ENCODE measurements at places on chromosomes 11 and 22. TPM values are rescaled to one million over a fixed set of nuclear protein-coding genes. Genes with fewer than 3 reads are reported as not detected.

TRPC6 gene
- total RNA-seq = 13.9 TPM

TUB gene
- total RNA-seq = 5.2 TPM

ASCC2 gene
- total RNA-seq = 65.4 TPM

FAM83F gene
- 1.4 TPM for total RNA-seq

DNA sequence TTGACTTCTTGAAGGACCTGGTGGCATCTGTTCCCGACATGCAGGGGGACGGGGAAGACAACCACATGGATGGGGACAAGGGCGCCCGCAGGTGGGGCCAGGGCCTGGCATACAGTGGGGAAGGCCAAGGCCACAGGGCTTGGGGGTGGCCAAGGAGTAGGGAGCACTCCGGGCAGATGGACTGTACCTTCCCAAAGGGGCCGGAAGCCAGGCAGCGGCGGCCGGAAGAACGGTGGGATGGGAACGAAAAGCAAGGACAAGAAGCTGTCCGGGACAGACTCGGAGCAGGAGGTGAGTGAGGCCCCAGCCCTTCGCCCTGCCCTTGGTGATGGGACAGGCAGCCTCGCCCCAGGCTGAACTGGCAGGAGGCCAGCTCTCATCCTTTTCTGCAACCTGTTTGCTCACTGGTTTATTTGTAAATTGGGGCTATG lies 1.2 kb downstream of the DRAP1 start:
- peaks cover 42% of the 10 kb centered on the region for H3K4me1 ChIP-seq
- H3K27ac ChIP-seq = peak overlapping the region; percentile 88
- H3K36me3 ChIP-seq = peaks cover 28% of the 10 kb centered on the region

- H3K4me3 ChIP-seq = no peak overlapping the region
- no peak for DNase-seq
- H3K36me3 ChIP-seq = no peaks in the 10 kb centered on the region
- H3K27me3 ChIP-seq = peaks cover 50% of the 10 kb centered on the region
- no peak overlapping the region for H3K27ac ChIP-seq
Observed at GRCh38 chr22:48823941-48824340, 1003.7 kb downstream of the BRD1 start.

DNA sequence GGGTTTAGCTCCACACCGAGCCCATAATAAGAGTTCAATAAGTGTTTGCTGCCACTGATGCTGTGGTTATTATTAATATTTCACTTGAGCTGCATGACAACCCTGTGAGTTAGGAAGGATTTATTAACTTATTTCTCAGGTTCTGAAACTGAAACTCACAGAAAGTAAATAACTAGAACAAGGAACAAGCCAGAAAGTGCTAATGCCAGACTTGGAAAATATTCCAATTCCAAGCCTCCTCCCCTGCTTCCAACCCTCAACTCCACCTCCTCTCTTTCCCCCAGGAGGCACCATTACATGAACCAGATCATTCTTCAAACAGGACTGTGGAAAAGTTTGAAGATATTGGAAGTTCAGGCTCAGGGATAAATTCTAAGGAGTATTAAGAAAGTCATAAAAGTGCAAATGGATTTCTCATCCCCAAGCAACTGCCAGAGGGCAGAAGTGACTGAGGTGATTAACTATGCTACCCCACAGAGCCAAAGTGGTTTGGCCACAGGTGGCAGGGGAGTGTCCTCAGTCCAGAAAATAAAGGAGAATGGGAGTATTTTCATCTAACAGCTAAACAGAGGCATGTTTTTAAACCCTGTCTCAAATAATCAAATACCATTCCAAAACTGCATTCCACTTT lies 3.2 kb upstream of the FJX1 start:
- no peak overlapping the region for H3K27ac ChIP-seq
- DNase-seq = no peak
- H3K27me3 ChIP-seq = peaks cover 14% of the 10 kb centered on the region
- no peak overlapping the region for H3K4me3 ChIP-seq
- H3K36me3 ChIP-seq = no peaks in the 10 kb centered on the region

DNA sequence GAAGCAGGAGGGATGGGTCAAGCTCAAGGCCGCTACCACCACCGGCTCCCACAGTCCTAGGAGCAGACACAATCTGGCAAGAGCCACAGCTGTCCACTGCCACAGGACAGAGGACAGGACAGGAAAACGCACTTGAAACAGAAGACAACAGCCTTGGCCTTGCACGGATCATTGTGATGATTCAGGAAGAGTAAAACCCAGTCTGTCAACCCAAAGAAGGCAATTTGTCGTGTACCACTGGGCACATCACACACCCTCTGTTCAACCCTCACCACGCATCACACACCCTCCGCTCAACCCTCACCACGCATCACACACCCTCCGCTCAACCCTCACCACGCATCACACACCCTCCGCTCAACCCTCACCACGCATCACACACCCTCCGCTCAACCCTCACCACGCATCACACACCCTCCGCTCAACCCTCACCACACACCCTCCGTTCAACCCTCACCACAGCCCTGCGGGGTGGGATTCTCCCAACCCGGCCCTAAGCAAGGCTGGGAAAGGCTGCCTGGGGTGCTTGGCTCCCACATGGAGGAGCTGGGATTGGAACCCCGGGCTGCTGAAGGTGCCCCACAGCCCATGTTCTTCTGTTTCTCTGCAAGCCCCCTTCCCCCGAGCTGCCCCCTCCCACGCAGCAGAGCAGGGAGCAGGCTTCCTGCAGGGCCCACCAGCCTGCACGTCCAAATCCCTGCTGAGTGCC lies 11.3 kb upstream of the CDC42BPG start:
- peaks cover 49% of the 10 kb centered on the region for H3K36me3 ChIP-seq
- peaks cover 100% of the 10 kb centered on the region for H3K4me1 ChIP-seq
- peak overlapping the region; percentile 84 for H3K27ac ChIP-seq
- peak overlapping the region; percentile 0 for H3K4me3 ChIP-seq
- DNase-seq = no peak

DNA sequence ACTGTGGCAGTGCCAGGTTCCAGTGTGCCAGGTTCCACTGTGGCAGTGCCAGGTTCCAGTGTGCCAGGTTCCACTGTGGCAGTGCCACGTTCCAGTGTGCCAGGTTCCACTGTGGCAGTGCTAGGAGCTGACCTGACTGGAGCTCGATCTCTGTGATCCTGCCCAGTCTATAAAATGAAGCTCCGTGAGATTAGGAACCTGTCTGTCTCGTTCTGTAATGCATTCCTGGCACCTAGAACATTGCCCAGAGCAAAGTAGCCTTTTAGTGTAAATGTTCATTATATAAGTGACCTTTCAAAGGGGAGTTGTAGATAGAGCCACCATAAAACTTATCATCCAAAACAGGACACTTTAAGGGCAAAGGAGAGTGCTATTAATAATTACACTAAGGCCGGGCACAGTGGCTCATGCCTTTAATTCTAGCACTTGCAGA lies 36.0 kb downstream of the ART5 start:
- no peak overlapping the region for H3K27ac ChIP-seq
- DNase-seq = no peak
- H3K36me3 ChIP-seq = no peaks in the 10 kb centered on the region
- H3K27me3 ChIP-seq = no peaks in the 10 kb centered on the region

DNA sequence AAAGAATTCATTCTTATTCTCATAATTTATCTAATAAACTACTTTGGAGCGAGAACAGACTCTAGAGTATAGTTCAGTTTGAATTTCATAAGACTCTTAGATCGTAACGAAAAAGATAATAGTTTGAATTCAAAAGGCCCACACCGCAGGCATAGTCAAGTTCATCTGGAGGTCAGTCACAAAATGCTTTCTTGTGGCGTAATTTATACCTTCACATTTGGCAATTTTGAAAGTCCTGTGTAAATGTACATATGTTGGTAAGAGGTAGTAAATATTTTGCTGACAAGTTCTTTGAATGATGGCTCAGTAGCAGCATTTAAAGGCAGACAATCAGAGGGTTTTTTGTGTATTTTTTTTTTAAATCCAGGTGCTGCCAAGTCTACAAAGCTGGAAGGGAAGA lies 88.1 kb downstream of the TEAD1 start:
- H3K36me3 ChIP-seq = peaks cover 18% of the 10 kb centered on the region
- no peak for DNase-seq
- H3K27ac ChIP-seq = no peak overlapping the region
- no peak overlapping the region for H3K4me3 ChIP-seq
- no peaks in the 10 kb centered on the region for H3K27me3 ChIP-seq

DNA sequence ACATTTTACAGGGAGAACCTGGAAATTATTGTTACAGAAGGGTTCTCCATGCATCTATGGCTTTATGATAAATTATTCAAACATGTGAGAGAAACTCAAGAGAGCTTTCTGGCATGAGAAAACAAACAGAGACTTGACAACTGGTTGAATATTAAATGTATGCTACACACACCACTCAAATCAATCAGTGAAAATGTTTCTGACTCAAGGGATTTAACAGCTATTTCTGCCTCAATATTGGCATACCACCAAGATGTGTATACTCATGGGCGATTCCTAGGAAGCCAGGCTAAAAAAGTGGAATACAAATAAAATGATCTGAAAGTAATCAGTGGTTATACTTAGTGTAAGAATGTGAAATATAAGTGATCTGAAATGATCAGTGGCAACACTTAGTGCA lies 15.8 kb upstream of the OR51T1 start:
- H3K36me3 ChIP-seq = no peaks in the 10 kb centered on the region
- DNase-seq = no peak
- no peak overlapping the region for H3K4me3 ChIP-seq
- no peak overlapping the region for H3K27ac ChIP-seq

GRCh38 chr11:118851970-118852369 lies 31.7 kb upstream of the CXCR5 start:
- DNase-seq = no peak
- no peak overlapping the region for H3K27ac ChIP-seq
- no peaks in the 10 kb centered on the region for H3K27me3 ChIP-seq
- no peaks in the 10 kb centered on the region for H3K4me1 ChIP-seq
- no peak overlapping the region for H3K4me3 ChIP-seq

- no peaks in the 10 kb centered on the region for H3K36me3 ChIP-seq
- H3K27ac ChIP-seq = no peak overlapping the region
- H3K27me3 ChIP-seq = no peaks in the 10 kb centered on the region
Observed at GRCh38 chr11:45765836-45766235, 39.1 kb upstream of the SLC35C1 start.

GRCh38 chr11:132704781-132705375 lies 827.4 kb downstream of the OPCML start:
- no peaks in the 10 kb centered on the region for H3K4me1 ChIP-seq
- DNase-seq = no peak
- no peaks in the 10 kb centered on the region for H3K27me3 ChIP-seq
- no peak overlapping the region for H3K4me3 ChIP-seq
- H3K27ac ChIP-seq = no peak overlapping the region

GRCh38 chr11:121763526-121763925 lies 310.8 kb upstream of the SORL1-AS1 start:
- H3K36me3 ChIP-seq = no peaks in the 10 kb centered on the region
- H3K4me1 ChIP-seq = no peaks in the 10 kb centered on the region
- H3K27me3 ChIP-seq = peaks cover 8% of the 10 kb centered on the region
- H3K27ac ChIP-seq = no peak overlapping the region
- no peak overlapping the region for H3K4me3 ChIP-seq
